ENCODE measurements at places on chromosomes 7 and 10. TPM values are rescaled to one million over a fixed set of nuclear protein-coding genes. Genes with fewer than 3 reads are reported as not detected.

DNA sequence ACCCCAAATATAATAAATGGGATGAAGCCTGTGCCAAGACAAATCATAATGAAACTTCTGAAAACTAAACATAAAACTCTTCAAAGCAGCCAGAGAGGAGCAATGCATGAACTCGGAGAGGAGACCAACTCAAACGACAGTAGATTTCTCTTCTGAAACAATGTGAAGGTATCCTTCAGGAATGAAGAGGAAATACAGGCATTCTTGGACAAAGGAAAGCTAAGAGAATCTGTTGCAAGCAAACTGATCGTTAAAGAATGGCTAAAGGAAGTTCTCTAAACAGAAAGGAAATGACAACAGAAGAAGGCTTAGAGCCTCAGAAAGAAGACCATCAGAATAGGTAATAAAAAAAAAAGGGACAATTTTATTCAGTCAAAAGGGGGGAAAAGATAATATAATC is 6.6 kb downstream of the GNA12 start:
- DNase-seq, result no peak
- H3K27ac ChIP-seq, result no peak overlapping the region
- H3K36me3 ChIP-seq, result no peaks in the 10 kb centered on the region
- H3K4me3 ChIP-seq, result no peak overlapping the region
- no peaks in the 10 kb centered on the region for H3K4me1 ChIP-seq
- H3K27me3 ChIP-seq, result no peaks in the 10 kb centered on the region

GRCh38 chr10:5014936-5015335 is 11.3 kb upstream of the AKR1C2 start:
- no peaks in the 10 kb centered on the region for H3K4me1 ChIP-seq
- no peaks in the 10 kb centered on the region for H3K36me3 ChIP-seq
- no peak overlapping the region for H3K27ac ChIP-seq
- H3K4me3 ChIP-seq, result no peak overlapping the region
- H3K27me3 ChIP-seq, result no peaks in the 10 kb centered on the region
- no peak for DNase-seq

- H3K4me1 ChIP-seq, result no peaks in the 10 kb centered on the region
- no peaks in the 10 kb centered on the region for H3K27me3 ChIP-seq
- no peaks in the 10 kb centered on the region for H3K36me3 ChIP-seq
Observed at GRCh38 chr10:79327090-79327457, 20.2 kb upstream of the PPIF start.

- peaks cover 4% of the 10 kb centered on the region for H3K36me3 ChIP-seq
- H3K27me3 ChIP-seq, result no peaks in the 10 kb centered on the region
- H3K27ac ChIP-seq, result no peak overlapping the region
- no peak overlapping the region for H3K4me3 ChIP-seq
- no peak for DNase-seq
- H3K4me1 ChIP-seq, result no peaks in the 10 kb centered on the region
Observed at GRCh38 chr7:1544896-1545416, 11.0 kb downstream of the TMEM184A start.

DNA sequence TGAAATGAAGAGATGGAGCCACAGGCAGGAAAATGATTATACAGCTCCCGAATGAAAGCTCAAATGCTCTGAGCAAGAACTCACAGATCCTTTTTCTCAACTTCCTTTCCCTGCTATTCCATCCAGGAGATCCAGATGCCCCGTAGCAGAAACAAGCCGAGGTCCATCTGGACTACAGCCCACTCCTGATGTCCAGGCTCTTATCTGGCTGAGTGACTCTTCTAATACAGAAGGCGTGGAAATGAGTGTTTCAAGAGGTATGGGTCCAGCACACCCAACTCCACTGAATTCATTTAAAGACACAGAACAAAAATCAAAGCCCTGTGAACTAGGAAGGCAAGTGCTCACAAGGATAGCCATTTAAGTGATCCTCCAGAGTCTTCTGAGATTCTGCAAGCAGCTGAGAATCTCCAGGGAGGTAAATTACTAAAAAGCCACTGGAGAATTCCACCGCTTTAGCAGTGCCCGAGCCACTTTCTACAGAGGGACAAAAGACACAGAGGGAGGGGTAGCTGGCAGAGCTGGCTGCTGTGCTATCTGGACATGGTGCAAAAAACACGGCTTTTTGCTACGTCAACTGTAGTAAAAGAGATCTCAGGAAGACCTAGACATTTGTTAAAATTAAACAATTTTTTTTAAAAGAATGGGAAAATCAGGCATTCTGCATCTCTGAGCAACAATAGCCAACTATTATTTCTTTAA is 24.5 kb downstream of the FAM171A1 start:
- no peak overlapping the region for H3K27ac ChIP-seq
- H3K36me3 ChIP-seq, result no peaks in the 10 kb centered on the region
- no peak for DNase-seq
- H3K4me3 ChIP-seq, result no peak overlapping the region
- no peaks in the 10 kb centered on the region for H3K4me1 ChIP-seq

DNA sequence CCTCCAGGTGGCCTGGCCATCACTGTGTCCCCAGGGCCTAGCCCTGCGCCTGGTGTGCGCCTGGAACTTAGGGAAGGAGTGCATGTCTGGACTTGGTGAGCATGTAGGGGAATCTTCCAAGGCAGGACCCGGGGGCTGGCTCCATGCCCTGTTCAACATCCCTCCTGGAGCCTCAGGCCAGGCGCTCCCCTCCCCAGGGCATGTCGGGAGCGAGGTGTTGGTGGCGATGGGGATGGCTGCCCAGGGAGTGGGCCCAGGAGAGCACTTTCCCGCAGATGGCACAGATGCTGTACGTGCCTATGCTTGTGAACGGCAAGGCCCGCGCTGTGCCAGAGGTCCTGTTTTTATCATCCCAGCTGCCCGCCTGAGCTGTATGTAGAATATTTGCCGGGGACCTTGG is 55.0 kb downstream of the CDH23 start:
- H3K4me1 ChIP-seq, result no peaks in the 10 kb centered on the region
- no peak overlapping the region for H3K27ac ChIP-seq
- no peak overlapping the region for H3K4me3 ChIP-seq

DNA sequence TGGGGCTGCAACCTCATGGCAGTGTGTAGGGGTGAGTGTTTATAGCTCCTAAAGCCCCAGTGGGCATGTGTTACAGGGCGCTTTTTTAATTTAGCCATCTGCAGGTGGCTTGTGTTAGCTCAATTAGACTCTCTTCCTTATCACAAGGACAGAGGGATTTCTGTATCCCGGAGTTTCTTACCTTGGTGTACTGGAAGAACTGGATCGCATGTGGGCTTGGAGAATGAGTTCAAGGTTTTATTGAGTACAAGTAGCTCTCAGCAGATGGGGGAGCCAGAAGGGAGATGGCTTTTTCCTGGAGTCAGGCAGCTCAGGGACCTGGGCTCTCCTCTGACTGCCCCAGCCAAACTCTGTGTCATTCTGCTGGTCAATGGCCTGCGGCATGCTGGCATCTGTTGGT is 153.5 kb upstream of the C7orf33 start:
- H3K4me3 ChIP-seq, result no peak overlapping the region
- peaks cover 5% of the 10 kb centered on the region for H3K4me1 ChIP-seq
- H3K27me3 ChIP-seq, result no peaks in the 10 kb centered on the region
- DNase-seq, result peak; percentile 60
- no peaks in the 10 kb centered on the region for H3K36me3 ChIP-seq

- H3K4me1 ChIP-seq, result peaks cover 3% of the 10 kb centered on the region
Observed at GRCh38 chr10:98611436-98611835, 164.7 kb upstream of the HPS1 start.

DNA sequence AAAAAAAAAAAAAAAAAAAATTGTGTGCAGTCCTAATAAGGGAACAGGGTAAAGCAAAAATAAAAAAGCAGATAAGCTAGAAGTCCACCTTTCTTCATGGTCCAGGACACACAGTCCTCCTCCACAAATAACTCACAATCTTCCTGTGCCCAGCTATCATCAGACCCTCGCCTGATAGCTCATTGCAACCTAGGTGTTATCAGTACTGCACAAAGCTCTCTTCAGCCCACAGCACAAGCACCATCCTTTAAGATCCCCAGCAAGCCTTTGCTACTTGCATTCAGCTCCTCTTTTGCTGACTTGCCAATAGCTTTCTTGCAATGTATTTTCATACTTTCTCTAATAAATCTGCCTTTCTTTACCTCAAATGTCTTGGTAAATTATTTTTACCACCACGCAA is 5.0 kb downstream of the NDUFA5 start:
- DNase-seq, result no peak
- H3K36me3 ChIP-seq, result no peaks in the 10 kb centered on the region
- no peak overlapping the region for H3K27ac ChIP-seq
- H3K27me3 ChIP-seq, result no peaks in the 10 kb centered on the region
- no peak overlapping the region for H3K4me3 ChIP-seq

GRCh38 chr10:122706947-122707346 is 7.3 kb upstream of the C10orf120 start:
- DNase-seq, result no peak
- H3K27ac ChIP-seq, result no peak overlapping the region
- H3K4me3 ChIP-seq, result no peak overlapping the region
- no peaks in the 10 kb centered on the region for H3K27me3 ChIP-seq

- no peaks in the 10 kb centered on the region for H3K4me1 ChIP-seq
- peak; percentile 21 for DNase-seq
- H3K27me3 ChIP-seq, result peaks cover 10% of the 10 kb centered on the region
- H3K36me3 ChIP-seq, result no peaks in the 10 kb centered on the region
Observed at GRCh38 chr10:8331896-8332729, 277.6 kb downstream of the GATA3 start.

Gene VSTM2A
- total RNA-seq, result 5.8 TPM

Gene PARD3
- 32.0 TPM for total RNA-seq

Gene LRRC18
- total RNA-seq, result 2.6 TPM

Gene ARHGEF35
- 9.7 TPM for total RNA-seq

Gene OR2A7
- 10.7 TPM for total RNA-seq

Gene CLCN1
- total RNA-seq, result 0.23 TPM

Measured in prostate gland (tissue), 2 donors.